Esophagus squamous epithelium (tissue), 5 donors: ENCODE measurements at places on chromosomes 6 and 20. TPM values are rescaled to one million over a fixed set of nuclear protein-coding genes. Genes with fewer than 3 reads are reported as not detected.

SEC63 gene
- 25.4 TPM for total RNA-seq

BMP7 gene
- total RNA-seq, result 21.8 TPM

GRCh38 chr20:6855796-6856195 is 88.3 kb downstream of the BMP2 start:
- DNase-seq, result no peak

DNA sequence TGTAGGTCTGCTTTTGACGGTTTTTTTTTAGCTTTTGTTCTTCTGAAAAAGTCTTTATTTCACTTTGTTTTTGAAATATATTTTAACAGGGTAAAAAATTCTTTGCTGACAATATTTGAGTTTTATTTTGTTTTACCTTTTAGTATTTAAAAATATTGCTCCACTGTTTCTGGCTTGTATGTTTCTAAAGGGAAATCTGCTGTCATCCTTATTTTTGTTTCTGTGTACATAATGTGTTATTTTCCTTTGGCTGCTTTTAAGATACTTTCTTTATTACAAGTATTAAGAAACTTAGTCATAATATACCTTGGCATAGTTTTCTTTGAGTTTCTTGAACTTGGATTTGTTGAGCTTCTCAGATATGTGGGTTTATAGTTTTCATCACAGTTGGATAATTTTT is 88.6 kb upstream of the SPACA1 start:
- DNase-seq, result no peak

EPPIN gene
- not detected for total RNA-seq

HLA-DRB5 gene
- total RNA-seq, result 8.4 TPM

DNA sequence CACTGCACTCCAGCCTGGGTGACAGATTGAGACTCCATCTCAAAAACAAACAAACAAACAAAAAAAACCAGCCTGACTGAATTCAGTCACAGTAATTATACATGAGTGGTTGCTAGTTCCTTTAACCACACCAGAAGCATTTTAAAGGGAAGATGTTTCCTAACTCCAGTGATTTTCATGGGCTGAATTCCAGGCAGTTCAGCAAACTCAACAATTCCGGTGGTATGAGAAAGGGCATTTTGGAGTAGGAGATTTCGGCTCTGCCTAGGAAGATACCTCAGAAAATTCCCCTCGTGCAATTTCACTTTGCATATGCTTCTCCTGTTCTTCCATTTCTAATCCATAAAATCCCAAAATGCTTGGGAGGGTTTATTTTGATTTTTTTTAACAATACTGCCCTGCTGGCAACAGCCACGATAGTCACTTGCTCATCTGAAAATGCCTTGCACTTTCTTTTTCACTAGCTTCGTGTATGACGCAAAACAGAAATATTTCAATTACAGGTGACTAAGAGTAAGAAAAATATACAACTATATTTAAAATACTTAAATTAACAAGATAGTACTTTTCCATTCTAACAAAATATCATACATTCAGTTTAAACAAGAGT is 48.3 kb upstream of the IPCEF1 start:
- DNase-seq, result no peak

SRMS gene
- not detected for total RNA-seq

- no peak for DNase-seq
Measured at GRCh38 chr6:129592516-129593232, 117.3 kb downstream of the ARHGAP18 start.

DNA sequence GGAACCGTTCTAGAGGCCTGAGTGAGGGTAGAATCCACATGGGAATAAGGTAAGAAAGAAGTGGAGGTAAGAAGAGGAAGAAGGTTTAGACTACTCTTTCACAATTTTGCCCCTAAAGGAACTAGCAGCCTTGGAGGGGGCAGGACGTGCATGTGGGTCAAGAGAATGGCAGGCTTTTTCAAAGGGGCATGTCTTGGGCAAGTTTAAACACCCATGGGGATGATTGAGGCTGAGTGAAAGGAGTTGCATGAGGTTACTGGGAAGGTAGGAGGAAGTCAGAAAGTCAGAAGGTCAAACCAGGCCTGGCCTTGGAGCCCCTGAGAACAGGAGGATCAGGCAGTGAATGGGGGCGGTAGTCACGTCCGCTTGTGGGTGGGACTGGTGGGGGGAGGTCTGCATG is 10.2 kb downstream of the ADA start:
- no peak for DNase-seq
